Effector memory CD8-positive, alpha-beta T cell (primary cell): ENCODE measurements at places on chromosomes 3 and 15.

DNA sequence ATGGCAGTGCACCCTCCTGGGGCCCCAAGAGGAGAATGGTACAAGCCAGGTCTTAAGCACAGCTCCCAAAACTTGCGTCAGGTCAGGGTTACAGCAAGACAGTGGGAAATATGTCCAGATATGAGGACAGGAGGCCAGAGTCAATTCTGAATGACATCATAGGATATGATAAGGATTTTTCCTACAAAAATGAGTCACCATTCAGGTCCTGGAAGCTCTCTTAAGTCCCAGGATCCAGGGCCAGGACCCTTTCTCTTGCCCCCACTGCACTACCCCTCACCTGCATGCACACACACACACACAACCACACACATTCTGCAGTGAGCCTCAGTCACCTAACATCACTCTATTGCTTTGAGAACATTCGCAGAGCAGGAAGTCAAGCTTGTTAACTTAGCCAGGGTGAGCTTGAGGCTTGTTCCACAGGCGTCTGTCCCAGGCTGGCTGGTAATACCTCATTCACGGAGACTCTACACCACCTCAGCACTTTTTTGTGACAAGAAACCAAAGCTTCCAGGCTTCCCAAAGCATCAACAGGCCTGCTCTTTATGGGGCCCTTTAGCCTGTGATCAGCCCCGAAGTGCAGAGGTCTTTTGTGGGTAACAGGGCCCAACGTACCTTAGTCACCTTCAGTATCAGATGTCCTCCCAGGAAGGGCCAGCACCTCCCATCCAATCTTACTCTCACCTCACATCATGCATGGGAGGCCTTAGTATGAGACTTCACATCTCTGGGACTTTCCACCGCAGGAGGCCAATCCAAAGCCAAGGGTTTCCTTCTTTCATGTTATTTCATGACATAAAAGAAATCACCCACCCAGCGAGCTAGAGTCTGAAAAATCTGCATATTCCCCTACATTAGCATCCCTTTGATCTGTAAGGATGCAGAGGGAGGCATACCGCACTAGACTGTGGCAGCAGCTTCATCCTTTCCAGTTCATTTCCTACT, 74.0 kb upstream of the LIPC start:
- no peak for DNase-seq

GRCh38 chr3:73604451-73604850, 20.3 kb downstream of the PDZRN3 start:
- DNase-seq, result no peak

DNA sequence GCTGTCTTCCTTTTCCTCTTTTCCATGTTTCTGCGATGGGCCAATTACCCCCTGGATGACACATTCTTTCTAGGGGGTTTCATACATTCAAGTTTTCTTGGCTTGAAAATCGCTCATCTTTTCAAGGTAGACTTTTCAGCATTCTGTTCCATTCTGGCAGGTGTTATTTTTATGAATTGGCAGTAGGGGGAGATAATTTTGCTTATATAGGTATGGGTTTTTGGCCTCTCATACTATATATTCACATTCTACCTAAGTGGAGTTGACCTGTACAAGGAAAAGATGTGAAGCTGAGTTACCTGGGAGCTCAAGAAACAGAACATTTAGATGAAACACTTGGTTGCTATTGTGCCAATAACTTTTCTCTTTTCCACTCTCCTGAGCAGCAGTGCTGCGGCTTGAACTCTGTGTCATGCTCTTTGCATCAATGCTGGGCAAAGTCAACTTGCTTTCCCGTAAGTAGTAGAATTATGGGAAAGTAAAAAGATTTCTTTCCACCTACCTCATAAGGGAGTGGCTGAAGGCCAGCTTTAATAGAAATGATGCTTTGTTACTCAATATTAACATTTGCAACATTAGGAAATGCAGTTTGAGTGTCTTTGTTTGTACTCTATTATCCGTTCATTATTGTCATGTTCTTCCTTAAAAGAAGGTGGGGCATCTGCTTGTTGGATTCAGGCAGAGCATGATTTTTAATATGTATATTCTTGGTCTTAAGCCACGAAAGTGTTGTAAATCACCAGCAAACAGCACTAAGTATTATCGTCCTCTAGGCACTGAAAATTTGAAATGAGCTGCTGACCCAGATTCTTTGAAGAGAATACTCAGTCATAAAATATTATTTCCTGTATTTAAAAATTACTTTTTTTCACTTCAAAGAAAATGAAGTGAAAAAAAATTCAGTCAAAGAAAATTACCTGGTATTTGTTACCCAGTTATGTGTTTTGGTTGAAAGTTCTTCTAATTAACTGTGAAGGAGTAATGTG, 27.7 kb upstream of the MFSD1 start:
- no peak for DNase-seq

- DNase-seq, result peak; percentile 84
Observed at GRCh38 chr3:185942907-185943759, 5.3 kb upstream of the TRA2B start.

- no peak for DNase-seq
Observed at GRCh38 chr3:142019794-142020320, 129.5 kb downstream of the TFDP2 start.

- no peak for DNase-seq
Observed at GRCh38 chr15:59221511-59222505, 15.2 kb downstream of the LDHAL6B start.

- no peak for DNase-seq
Observed at GRCh38 chr3:31853580-31853979, 127.5 kb downstream of the OSBPL10 start.

DNA sequence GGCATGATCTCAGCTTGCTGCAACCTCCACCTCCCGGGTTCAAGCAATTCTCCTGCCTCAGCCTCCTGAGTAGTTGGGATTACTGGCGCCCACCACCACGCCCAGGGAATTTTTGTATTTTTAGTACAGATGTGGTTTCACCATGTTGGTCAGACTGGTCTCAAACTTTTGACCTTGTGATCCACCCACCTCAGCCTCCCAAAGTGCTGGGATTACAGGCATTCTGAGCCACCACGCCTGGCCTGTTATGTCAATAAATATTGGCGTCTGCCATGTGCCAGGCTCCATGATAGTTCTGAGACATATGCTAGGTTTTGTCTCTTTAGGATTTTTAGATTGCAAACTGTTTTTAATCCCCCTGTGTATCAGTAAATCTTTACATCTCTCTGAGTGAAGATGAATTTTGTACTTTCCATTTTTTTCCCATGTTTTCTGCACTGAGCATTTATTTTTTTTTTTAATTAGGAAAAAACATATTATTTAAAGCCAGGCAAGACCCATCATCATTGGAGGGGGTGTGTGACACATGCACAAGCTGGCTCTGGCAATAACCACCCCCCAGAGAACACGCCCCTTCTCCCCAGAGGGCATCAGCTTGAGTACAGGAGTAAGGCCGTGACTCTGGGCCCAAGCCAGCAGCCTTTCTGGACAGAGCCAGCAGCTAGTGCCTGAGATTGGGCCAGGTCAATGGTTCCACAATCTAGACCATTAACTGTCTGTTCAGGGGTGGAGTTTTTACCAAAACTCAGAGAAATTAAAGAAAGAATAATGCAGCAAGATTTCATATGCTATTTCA, 51.0 kb upstream of the ATP1B3 start:
- no peak for DNase-seq

- DNase-seq, result peak; percentile 50
Observed at GRCh38 chr15:70535071-70535954, 228.0 kb downstream of the UACA start.

- DNase-seq, result no peak
Observed at GRCh38 chr3:23629181-23629894, 176.4 kb upstream of the UBE2E1 start.

DNA sequence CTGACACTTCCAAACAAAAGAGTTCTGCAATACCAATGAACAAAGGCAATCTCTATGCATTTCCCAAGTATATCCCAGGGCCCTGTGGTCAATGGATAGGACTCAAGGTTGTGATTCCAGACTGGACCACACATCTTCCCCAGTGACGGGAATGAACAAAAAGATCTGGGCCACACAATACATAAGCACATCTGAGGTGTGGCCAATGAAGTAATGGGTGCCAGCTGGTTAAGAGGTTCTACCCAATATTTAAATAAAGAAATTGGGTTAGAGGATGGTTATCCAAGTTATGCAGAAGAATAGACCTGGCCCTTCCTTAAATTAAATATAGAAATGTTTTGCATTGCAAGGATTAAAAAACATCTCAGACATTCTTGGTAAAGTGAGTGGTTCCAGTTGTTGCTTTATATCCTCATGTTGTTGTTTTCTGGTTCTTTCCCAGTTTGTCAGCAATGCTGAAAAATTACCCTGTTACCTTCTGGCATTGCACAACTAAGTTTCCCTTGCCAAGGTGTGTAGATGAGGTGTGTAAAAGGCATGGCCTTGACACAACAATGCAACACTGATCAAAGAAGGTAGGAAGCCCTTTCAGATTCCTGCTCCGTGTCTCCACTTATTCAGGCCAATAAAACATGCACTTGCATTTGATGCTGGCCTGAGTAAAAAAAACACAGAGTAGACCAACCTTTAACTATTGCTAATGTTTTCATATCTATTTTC, 86.5 kb downstream of the PRICKLE2 start:
- no peak for DNase-seq

DNA sequence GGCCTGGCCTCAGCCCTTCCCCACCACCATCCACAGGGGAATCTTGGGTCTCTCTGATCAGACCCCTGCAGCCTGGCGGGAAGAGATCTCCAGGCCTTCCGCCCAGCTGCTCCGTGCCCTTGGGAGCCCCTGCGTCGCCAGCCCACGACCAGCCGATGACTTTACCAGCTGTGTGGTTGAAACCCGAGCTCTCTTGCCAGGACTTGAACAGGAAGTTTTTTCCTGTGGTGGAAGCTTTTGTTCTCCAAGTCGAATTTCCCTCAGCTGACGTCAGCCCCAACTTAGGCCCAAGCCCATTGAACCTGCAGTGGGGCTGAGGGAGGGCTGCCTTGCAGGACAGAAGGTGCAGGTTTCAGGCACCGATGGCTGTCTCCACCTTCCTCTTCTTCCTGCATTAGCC, 51.7 kb upstream of the SMAD3 start:
- DNase-seq, result no peak

- no peak for DNase-seq
Observed at GRCh38 chr3:72310419-72311380, 525.8 kb upstream of the PROK2 start.

DNA sequence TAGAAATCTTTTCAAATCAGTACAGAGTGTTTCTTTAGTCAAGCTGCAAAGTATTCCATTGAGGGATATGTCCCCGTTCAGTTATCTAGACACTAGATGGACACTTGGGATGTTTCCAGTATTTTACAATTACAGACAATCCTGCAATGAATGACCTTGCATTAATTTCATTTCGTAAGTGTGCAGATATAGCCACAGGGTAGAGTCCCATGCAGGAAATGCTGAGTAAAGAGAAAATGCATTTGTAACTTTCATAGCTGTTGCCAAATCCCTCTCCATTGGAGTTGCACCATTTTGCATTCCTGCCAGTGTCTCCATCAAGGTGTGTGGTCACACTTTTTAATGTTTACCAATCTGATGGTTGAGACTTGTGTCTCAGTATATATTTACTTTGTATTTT, 92.5 kb downstream of the LIPC start:
- DNase-seq, result no peak

GRCh38 chr15:87816811-87817210, 439.7 kb downstream of the NTRK3 start:
- no peak for DNase-seq

DNA sequence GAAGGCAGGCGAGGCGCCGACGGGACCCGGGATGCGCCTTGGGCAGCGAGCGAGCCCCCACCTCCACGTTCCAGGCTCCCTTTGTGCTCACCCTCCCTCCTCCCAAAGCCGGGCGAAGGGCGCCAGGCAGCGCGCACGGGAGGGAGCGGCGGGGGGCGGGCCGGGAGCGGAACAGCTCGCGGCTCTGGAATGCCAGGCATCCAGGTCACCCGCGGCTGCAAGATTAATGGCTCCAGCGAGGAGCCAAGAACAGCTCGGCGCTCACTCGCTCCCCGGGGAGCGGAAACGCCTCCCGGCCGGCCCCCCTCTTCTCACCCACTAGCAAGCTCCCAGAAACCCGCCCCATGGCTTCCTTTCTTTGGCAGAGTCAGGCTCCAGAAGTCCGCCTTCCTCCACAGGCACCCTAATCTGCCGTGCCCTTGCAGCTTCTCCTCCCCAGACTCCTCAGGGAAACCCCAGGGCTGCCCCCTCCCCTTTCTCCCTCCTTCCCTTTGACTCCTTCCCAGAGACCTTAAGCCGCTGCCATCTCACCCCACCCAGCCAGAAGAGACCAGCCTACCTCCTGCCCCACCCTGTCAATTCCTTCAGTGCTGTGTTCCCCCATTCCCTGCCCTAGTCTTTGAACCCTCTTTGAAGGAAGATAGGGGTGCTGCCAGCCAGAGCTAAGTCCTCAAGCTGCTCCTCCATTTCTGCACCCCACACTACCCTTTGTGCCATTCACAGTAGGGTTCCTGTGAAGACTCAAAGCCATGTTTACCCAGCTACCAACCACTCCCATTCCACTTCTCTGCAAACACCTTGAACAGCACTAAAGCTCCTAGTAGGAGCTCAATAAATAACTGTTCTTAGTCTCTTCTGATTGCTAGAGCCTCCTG, 9.9 kb downstream of the AMOTL2 start:
- DNase-seq, result no peak

DNA sequence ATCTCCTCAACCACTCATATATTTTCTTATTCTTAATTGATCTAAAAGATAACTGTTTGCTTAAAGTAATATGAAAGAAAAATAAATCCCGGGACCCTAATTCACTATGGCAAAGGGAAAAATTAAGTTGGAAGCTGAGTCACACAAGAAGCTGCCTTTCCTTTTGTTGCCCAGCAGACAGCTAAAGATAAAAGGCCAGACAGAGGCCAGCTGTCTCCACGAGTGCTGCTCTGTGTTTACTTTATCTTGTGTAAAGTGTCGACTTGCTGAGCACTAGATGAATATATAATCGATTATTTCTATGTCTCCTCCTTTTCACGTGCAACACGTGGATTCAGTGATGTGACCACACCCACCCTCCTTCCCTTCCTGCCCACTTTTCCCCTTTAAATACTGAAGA, 52.8 kb upstream of the NSMCE3 start:
- DNase-seq, result no peak

GRCh38 chr15:101136381-101137268, 115.2 kb downstream of the CHSY1 start:
- no peak for DNase-seq

- DNase-seq, result no peak
Observed at GRCh38 chr3:41200669-41201021, 1.3 kb downstream of the CTNNB1 start.

- DNase-seq, result no peak
Observed at GRCh38 chr15:90708516-90708915, 8.6 kb upstream of the BLM start.

GRCh38 chr3:32998631-32999451, 47.4 kb downstream of the CCR4 start:
- no peak for DNase-seq

- no peak for DNase-seq
Observed at GRCh38 chr3:192929755-192930547, 12.3 kb upstream of the MB21D2 start.
